ENCODE measurements at places on chromosomes 4 and X.

- no peak for DNase-seq
Measured at GRCh38 chrX:136525738-136526606, 6.0 kb upstream of the VGLL1 start.

- DNase-seq: no peak
Measured at GRCh38 chr4:174522183-174523024, at the start of gene HPGD. HPGD (minus strand) TSS chr4:174522488; CDS start chr4:174522451, 37 bp downstream.

GRCh38 chrX:39772057-39772832, 325.5 kb downstream of the BCOR start:
- DNase-seq: peak; percentile 12

DNA sequence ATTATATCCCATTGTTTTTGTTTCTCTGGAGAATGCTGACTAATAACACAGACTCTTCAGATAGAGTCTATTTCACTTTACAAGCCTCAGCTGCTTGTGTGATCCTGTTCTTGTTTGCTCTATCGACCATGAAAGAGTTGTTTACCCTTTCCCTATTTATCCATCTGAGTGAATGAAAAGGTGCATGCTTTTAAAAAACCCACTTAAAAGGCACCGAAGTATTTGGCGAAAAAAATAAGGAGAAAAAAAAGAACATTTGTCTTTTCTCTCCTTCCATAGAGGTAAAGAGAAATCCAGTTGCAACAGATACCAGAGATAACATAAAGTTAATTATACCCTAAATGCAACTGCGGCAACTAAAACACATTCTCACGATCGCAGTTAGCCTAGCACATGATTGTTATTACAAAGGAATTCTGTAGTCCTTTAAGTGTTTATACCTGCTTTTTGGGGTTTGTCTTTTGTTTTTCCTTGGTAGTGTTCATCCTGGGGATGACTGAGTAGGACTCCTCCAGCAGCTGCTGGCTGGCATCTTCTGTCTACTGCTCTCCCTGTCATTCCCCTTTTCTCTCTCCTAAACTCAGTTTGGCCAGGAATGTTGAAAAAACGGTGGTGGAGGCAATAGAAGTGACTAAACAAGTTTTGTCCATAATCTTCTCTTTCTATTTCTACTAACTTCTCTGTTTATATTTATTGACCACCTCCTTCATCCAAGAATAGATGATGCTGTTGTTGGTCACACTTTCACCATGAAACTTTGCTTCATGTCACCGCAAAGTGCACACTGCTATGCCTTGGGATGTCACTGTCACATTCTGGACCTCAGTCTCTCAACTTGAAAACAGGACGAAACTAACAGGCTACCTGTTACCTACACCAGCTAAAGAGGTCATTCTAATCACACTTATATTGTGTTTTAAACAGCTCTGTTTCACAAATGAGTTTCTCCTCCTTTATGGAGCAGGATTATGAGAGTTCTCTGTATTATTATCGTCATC, 41.9 kb upstream of the FRAS1 start:
- DNase-seq: no peak

All from activated naive CD4-positive, alpha-beta T cell (primary cell).